ENCODE measurements at places on chromosomes 11 and 22.

DNA sequence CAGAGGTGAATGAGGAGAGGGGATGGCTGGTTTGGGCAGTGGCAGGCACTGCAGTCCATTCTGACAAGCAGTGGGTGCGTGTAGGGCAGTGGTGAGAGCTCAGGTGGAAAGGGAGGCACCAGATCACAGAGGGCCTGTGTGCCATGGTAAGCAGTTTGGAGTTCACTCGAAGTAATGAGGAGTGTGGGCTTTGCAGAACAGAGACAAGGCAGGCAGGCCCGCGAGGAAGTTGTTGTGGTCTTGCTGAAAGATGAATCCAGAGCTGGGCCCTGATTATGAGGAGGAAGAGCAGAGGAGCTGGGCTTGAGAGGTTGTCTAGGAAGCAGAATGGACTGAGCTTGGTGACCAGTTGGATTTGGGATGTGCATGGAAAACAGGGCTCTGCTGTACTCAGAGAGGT, 1.6 kb upstream of the DNAJB13 start:
- DNase-seq, result no peak

DNA sequence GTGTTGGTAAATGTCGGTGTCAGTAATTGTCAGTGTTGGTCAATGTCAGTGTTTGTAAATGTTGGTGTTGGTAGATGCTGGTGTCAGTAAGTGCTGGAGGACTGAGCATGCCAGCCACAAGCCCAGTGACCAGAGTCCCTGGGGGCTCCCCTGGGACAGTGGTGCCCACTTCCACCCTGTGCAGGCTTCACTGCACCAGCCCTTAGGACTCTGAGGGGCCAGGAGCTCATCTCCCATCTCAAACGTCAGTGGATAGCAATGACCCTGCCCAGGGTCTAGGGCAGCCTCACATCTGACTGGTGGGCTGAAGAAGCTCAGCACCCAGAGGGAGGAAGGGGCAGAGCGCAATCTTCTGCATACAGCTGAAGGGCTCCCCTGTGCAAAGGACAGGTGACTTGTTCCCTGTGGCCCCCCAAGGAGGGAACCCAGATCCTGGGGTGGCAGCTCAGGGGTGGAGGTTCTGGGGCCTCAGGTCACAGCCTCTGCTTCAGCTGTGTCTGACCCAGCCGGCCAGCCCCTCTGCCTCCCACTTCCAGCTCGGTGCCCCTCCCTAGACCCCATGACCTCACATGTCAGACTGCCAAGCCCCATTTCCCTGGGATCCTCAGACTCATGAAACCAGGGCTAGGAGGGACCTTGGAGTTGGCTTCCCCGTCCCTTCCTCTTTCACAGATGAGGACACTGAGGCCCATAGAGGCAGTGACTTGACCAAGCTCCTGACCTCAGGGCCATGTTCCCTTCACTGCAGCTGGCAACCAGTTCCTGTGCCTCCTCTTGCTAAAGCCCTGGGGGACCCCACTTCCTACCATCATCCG, 138.4 kb downstream of the CRYBB2 start:
- DNase-seq, result no peak

DNA sequence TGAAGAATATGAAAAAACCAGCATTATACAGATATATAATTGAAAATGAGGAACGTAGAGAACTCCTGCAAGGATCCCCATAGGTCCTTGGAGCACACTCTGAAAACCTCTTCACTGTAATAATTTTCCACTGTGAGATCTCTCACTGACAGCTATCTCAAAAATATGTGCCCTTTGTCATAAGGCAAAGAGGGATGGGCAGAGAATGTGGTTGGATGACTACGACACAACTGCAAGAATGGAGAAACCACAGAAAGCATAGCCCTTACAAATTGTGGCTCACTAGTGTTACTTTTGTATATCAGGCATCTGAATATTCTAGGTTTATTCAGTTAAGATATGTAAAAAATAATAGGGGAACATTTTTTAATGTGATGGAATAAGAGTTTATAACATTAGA, 7.9 kb upstream of the CTSC start:
- DNase-seq, result peak; percentile 70

DNA sequence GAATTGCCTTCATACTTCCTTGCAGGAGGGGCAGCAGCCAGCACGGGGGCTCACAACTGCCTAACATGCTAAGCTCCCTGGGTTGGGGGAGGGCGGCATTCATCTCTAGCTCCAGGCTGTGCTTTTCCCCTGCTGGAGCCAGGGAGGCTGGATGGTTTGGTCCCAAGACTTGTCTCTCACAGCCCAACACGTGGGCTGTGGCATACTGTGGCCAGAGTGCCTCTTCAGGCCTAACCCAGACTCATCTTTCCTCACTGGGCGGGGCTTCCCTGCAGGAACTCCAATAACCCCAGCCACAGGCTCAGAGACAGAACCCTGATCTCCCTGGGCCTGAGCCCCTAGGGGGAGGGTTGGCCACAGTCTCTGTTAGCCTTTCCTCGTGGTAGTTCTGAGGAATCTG, 121.9 kb upstream of the PLET1 start:
- DNase-seq, result no peak

- no peak for DNase-seq
These were observed 569.9 kb upstream of the FAT3 start for GRCh38 chr11:91654686-91655085.

- DNase-seq, result no peak
These were observed 15.7 kb downstream of the NAP1L4 start for GRCh38 chr11:2976294-2977063.

- DNase-seq, result no peak
These were observed 1.5 kb downstream of the LRFN4 start for GRCh38 chr11:66858186-66858938.

- no peak for DNase-seq
These were observed 5.0 kb upstream of the SLC1A2 start for GRCh38 chr11:35424157-35424940.

GRCh38 chr11:70644343-70645060, 246.2 kb downstream of the CTTN start:
- DNase-seq, result no peak

- no peak for DNase-seq
These were observed 1.9 kb downstream of the KCTD17 start for GRCh38 chr22:37053310-37054055.

DNA sequence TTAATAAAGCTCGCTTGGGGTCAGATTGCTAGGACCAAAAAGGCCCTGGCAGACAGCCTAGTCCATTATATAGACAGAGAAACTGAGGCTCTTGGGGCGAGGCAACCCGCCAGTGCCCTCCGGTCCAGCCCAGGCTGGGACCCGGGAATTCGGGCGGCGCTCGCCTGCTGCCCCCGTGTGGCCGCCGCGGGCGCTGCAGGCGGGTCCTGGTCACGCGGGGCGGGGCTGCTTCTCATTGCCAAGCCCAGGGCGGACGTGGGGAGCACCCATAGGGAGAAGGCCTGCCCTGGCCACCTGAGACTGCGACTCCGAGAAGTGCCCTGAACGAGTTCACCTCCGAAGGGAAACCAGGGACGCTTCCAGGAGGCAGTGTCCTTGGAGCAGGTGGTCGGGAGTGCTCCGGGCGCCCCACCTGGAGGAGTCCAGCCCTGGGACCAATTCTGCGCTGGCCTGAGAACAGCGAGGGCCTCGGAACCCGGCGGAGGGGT, 36.0 kb upstream of the CSNK1E start:
- peak; percentile 16 for DNase-seq

DNA sequence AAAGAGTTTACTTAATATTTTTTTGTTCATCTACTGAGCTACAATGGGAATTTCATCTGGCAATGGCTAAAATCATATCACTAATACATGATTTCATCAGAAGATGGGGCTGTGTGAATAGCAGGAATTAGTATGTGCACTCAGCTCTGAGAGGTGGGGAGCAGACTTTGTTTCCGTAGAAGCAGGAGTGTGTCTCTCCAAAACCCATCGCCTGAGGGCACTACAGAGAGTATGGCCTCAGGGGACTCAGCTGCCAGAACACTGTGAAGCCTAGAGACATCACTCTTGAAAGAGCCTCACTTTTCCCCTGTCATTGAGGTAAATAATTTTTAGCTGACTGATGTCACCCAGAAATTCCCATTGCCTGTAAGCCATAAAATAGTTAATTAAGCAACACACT, 261.4 kb upstream of the ISX start:
- no peak for DNase-seq

- DNase-seq, result no peak
These were observed 166.7 kb downstream of the TBC1D22A start for GRCh38 chr22:46929046-46929709.

DNA sequence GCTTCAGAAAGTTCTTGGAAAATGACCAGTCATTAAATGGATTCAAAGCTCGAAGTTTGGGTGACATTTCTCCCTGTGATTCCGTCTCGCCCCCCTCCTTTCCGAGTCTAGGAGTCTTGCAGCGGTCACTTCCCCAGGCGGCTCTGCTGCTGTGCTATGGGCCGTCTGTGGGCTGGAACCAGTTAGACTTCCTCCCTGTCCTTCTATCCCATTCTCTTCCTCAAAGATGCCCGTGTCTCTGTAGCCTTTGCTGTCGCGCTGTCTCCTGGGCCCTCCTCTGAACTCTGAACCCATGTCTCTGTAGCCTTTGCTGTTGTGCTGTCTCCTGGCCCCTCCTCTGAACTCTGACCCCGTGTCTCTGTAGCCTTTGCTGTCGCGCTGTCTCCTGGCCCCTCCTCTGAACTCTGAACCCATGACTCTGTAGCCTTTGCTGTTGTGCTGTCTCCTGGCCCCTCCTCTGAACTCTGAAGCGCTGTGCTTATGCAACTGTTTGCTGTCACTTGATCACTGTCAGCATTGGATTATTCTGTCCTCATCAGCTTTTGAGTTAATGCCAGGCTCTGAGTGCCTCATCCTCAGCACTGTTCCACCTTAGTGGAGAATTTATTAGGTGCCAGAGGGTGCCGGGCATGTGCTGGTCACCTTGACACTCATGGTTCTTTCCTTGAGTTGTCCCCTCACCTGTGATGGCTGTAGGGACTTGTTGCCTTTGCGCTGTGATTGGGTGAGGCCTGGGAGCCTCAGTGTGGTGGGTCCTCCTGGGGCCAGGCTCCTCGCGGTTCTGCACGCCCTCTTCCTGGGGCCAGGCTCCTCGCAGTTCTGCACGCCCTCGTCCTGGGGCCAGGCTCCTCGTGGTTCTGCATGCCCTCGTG, 173.3 kb downstream of the TBC1D22A start:
- DNase-seq, result no peak

GRCh38 chr11:70423523-70424505, 25.5 kb downstream of the CTTN start:
- peak; percentile 23 for DNase-seq

DNA sequence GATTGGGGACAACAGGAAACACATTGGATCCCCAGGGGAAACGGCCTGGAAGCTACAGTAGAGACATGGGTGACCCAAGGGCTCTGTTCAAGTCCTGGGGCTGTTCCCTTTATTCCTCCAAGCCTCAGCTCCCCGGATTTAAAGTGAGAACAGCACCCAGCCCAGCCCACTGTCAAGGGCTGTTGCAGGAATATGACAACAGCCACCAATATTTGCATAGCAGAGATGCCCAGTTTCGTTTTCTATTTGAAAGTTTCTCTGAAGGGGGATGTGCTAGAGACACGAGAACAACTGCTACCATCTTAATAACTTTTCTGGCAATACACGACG, 81.1 kb upstream of the WNT7B start:
- no peak for DNase-seq

DNA sequence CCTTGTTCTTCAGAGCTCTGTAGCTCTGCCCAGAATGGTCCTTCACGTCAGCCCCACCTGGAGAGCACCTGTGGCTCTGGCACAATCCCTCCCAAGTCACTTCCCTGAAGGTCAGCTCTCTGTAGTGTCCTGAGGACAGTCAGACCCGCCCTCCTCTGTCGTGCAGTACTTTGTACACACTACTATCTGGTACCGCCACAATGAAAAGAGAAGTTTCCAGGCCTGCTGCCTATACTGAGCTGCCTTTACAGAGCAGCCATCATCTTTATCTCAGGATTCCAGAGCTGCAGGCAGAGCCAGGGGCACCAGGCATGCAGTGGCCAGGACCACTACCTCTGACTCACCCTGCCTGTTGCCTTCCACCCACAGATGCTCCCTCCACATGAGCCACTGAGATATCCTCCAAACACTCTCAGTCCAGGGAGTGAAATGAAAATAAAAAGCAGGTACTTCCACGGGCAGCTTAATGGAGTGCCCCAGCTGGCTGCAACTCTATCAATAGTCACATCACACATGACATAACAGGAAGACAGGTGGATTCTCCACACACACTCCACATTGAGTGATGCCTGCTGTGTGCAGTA, 7.3 kb downstream of the PACSIN2 start:
- DNase-seq, result peak; percentile 68

- no peak for DNase-seq
These were observed 156.4 kb downstream of the ATG16L2 start for GRCh38 chr11:72970557-72971118.

DNA sequence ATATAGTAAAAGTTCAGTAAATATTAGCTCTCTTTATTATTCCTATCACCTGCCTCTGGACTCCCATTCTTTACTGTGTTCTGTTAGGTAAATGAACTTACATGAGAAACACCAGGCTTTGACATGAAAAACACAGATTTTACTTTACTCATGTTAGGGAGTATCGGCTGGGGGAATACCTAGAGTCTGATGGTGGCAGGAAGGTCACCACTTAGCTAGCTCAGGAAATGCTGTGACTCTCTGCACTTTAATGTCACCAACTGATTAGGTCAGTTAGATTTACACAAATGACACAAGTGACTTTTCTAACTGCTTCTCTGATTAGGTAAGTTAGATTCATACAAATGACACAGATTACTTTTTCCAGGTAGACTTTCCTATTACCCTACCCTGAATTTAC, 225.1 kb downstream of the SWAP70 start:
- DNase-seq, result no peak

- peak; percentile 49 for DNase-seq
These were observed 13.3 kb upstream of the IL10RA start for GRCh38 chr11:117972629-117973502.

GRCh38 chr11:77094841-77095365, 7.7 kb upstream of the OMP start:
- no peak for DNase-seq

DNA sequence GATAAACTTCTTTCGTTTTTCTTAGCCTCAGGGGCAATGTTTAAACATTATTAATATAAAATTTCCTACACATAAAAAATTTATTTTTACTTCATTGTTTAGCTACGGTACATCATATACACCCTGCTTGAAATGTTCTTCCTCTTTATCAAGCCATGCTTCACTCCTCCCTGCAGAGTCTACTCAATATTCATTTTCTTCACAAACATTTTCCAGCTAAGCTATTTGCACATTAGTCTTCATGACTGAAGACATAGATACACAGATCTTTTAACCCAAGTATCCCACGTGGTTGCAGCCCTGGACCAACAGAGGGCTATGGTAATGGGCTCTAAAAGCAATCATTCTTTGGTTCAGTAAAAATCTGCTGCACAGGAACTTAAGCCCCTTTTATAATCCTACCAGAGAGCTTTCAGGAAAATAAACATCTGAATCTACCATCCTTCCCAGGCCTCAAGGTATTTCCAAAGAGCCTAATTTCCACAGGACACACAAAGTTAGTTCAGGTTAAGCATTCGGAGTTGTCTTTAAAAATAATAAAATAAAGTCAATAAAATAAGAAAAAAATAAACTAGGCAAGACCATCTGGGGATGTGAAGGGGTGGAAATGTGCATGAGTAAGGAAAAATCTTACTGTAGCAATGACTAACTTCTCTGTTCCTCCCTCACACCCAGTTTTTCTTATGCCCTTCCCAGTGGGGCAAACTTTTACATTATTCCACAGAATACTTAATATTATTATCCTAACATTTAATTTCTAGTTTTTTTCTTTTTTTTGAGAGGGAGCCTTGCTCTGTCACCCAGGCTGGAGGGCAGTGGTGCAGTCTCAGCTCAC, 21.6 kb upstream of the OR6X1 start:
- DNase-seq, result no peak

- DNase-seq, result no peak
These were observed 15.3 kb upstream of the FADD start for GRCh38 chr11:70187771-70188170.

Data from kidney glomerular epithelial cell (primary cell).